ENCODE measurements at places on chromosomes 5 and 9.

GRCh38 chr9:10614196-10614800 lies 1.5 kb upstream of the PTPRD start:
- no peak for DNase-seq

DNA sequence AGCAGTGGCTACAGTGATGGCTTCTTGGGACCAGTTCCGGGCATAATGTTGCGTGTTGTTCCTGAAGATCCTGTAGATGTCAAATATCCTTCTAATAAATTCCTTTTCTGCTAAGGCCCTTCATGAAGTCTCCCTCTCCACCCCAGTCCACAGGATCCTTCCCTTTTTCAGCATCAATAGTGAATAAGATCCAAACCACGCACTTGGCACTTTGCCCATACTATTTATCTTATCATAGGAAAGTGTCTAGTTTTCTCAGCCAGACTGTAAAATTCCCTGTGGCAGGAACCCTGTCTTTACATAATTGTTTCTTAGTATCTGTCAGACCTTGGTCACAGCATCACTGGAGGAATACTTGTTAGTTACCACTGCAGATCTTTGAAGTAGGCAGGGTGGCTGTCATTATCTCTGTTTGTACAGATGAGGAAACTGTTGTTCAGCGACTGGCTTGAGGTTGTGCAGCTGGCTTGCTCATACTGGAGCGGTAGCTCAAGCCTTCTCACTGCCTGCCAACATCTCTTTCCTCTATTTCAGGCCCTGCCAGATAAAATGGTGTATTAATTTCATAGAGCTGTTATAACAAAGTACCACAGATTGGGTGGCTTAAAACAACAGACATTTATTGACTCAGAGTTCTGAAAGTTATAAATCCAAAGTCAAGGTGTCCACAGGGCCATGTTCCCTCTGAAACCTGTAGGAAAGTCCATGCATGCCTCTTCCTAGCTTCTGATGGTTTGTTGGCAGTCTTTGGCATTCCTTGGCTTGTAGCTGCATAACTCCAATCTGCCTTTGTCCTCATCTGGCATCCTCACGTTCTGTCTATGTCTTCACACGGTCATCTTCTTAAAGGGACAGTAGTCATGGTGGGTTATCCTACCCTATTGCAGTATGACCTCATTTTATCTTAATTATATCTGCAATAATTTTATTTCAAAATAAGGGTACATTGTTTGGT lies 33.5 kb upstream of the APC start:
- no peak for DNase-seq

- DNase-seq: no peak
These were observed 36.1 kb downstream of the LHFPL2 start for GRCh38 chr5:78612227-78613150.

GRCh38 chr9:87039809-87040392 lies 92.6 kb upstream of the GAS1 start:
- DNase-seq: no peak

GRCh38 chr5:156685481-156685880 lies 164.6 kb upstream of the PPP1R2B start:
- DNase-seq: no peak
